ENCODE measurements at places on chromosomes 13 and 19. TPM values are rescaled to one million over a fixed set of nuclear protein-coding genes. Genes with fewer than 3 reads are reported as not detected.

The CADM4 gene
- 1.7 TPM for total RNA-seq

The CCDC169 gene
- total RNA-seq: 1.7 TPM

The CYP2A6 gene
- total RNA-seq: not detected

The UBE2S gene
- 94.4 TPM for total RNA-seq

The MAP4K1 gene
- not detected for total RNA-seq

The TBXA2R gene
- total RNA-seq: 1.5 TPM

The CYP2A7 gene
- not detected for total RNA-seq

The SAFB2 gene
- total RNA-seq: 24.9 TPM

The LRRC63 gene
- under 0.01 TPM for total RNA-seq

Measured in smooth muscle cell of the coronary artery (primary cell).